ENCODE measurements at places on chromosomes 1 and 21. TPM values are rescaled to one million over a fixed set of nuclear protein-coding genes. Genes with fewer than 3 reads are reported as not detected.

NES gene
- total RNA-seq: 154 TPM

DCDC2B gene
- total RNA-seq: not detected

PLPPR4 gene
- total RNA-seq: not detected

TCEANC2 gene
- total RNA-seq: 1.9 TPM

SPATA17 gene
- under 0.01 TPM for total RNA-seq

CLCC1 gene
- 37.8 TPM for total RNA-seq

LAMB3 gene
- 3.8 TPM for total RNA-seq

LGALS8 gene
- total RNA-seq: 137 TPM

AKNAD1 gene
- not detected for total RNA-seq

CR1L gene
- total RNA-seq: not detected

FAM151A gene
- not detected for total RNA-seq

All from epithelial cell of umbilical artery (primary cell).